ENCODE measurements at places on chromosomes 3 and 15. TPM values are rescaled to one million over a fixed set of nuclear protein-coding genes. Genes with fewer than 3 reads are reported as not detected.

DNA sequence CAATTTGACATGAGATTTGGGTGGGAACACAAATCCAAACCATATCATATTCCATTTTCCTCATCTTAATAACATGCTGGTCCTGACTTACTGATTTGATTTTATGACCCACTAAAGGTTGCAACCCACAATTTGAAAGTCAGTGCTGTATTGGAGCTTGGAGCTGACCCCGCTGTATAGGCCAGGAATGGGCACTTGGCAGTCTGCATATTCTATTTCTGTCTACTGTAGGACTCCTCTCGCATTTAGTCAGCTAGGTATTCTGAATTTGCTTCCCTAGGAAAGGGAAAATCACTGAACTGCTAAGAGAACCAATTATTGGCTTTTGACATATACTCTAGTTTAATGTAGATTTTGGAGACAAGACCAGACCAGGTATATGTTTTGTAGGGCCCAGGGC is 157.0 kb downstream of the MFSD1 start:
- no peak for DNase-seq

Gene RAD51
- 0.77 TPM for total RNA-seq

- DNase-seq = no peak
These were observed 71.1 kb upstream of the PDZRN3 start for GRCh38 chr3:73695841-73696240.

DNA sequence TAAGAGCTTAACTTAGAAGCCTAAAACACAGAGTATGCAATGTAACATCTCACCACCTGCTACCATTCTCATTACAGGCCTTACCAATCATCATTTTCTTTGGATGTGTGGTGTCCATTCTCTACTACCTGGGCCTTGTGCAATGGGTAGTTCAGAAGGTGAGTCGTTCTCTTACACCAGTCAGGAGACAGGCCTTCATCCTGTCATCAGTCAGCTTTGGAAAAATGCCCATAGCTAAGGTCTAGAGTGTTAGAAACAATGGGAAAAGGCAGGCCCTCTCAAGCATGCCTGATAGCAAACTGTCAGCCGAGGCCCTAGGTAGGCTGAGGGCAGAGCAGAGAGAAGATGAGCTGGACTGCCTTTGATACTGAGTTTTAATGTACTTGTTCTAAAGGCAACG is 13.5 kb downstream of the SLC28A2 start:
- DNase-seq = no peak

Gene TMC3
- not detected for total RNA-seq

- DNase-seq = no peak
These were observed 404.3 kb downstream of the AGBL1 start for GRCh38 chr15:86483936-86484335.

GRCh38 chr3:107294117-107294516 is 83.1 kb upstream of the CCDC54 start:
- DNase-seq = no peak

DNA sequence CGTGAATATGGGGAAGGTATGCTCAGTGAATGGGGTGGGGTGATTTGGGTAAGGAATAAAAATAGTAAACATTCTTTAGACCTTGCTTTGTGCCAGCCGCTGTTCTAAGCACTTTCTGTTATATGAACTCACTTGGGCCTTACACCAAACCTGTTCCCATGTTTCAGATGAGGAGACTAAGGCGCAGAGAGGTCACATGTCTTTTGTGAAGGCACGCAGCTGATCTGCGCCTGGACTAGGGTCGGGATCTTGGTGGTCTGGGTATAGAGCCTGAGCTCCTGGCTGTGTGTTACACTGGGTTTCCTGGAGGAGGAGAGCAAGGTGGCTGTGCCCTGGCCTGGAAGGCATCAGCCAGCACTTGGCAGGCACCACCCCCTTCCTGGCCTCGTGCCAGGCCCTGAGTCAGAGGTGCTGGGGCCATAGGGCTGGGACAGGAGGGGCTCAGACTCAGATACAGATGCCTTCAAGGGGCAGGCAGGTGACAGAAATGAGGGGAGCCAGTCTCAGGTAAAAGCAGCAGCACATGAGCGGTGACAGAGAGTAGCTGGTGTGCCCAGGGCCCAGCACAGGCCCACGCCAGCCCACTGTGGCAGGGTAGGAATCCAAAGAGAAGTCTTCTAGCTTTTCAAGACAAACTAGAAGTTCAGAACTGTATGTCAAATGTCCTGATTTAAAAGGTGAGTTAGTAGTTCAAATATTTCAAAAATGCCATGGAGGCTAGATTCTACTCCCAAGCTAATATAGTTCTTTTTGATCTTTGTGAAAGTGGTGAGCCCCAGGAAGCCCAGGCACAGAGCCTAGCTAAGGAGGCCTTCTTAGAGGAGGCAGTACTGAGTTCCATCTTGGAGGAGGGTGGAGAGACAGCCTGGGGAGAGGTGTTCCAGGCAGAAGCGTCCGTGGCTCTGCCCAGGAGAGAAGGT is 83.1 kb downstream of the DNAJB8 start:
- peak; percentile 39 for DNase-seq

GRCh38 chr3:136653628-136654027 is 98.5 kb downstream of the STAG1 start:
- DNase-seq = no peak

Gene OR5K2
- not detected for total RNA-seq

DNA sequence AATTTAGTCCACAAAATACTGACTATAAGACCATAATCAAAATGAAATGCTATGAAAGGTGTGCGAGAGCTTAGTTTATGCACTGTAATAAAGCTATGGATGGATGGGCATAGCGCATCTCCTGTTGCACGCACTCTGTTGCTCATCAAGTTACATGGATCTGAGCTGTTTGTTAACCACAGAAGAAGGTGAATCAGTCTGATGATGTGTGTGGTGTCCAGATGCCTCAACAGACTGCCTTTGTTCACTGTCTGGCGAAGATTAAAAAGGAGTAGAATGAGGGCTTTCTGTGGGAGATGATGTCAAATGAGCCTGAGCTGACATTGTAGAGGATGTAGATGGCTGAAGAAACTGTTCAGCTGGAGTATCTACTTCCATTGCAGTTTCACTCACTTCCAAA is 36.1 kb downstream of the NSMCE3 start:
- DNase-seq = no peak

- no peak for DNase-seq
These were observed 473.4 kb downstream of the AGBL1 start for GRCh38 chr15:86553108-86553507.

GRCh38 chr3:97291901-97292300 is 472.7 kb upstream of the ARL6 start:
- DNase-seq = no peak

DNA sequence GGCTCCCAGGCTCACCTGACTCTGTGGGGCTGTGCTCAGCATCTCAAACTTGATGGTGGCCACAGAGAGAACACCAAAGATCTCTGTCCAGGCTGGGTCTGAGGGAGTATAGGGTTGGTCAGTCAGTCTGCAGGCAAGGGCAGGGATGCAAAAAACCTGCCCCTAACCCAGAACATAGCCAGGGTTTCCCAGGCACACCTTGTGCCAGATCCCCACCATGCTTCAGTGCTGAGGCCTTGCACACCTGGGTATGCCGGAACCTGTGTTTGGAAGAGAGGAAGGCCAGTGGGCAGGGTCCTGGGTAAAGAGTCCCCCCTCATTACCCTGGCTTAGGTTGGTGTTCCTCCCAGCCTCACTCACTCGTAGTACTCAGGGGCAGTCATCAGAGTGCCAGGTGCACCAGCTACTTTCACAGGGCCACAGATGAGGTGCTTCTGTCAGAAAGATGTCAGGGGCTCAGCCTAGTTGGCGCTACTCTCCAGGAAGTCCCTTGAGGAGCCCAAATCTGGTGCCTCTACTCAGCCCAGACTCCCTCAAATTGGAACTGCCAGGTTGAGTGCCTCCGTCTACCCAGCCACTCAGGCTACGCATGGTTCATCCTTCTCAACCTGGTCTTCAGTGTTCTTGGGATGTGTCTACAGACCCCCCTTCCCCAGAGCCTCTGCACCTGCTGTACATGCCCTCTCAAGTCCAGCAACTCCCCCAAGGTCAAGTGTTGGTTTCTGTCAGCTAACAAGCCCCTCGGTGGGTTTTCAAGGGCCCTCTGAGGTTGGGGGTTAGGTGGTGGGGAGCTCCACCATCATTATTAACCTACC is 1.8 kb downstream of the DALRD3 start:
- DNase-seq = no peak

GRCh38 chr3:105274958-105275357 is 91.8 kb upstream of the ALCAM start:
- peak; percentile 4 for DNase-seq

GRCh38 chr3:30750967-30751366 is 143.5 kb downstream of the GADL1 start:
- DNase-seq = no peak

GRCh38 chr3:30708472-30708871 is 102.1 kb downstream of the TGFBR2 start:
- no peak for DNase-seq

GRCh38 chr3:57973715-57974477 is 34.3 kb upstream of the FLNB start:
- no peak for DNase-seq

DNA sequence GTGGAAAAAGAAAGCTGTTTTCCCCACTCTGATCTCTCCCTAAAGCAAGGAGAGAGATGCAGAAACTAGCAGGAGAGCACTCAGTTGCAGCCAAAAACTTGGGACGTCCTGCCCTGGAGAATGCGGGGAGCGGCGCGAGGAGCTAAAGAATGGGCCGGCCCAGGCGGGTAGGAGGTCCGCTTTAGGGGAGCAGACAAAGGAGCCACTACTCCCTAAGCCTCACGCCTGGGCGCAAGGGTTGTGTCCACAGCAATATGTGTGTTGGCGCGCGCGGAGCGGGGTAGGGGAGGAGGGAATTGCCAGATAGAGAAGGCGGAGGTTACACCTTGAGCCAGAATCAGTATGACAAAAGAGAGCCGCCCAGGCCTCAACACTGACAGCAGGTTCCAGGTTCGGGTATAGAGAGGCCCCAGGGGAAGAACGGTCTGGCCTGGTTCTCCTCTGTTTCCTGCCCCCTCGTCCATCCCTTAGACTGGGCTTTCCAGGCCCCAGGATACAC is 2.9 kb downstream of the WNT5A start:
- peak; percentile 19 for DNase-seq

DNA sequence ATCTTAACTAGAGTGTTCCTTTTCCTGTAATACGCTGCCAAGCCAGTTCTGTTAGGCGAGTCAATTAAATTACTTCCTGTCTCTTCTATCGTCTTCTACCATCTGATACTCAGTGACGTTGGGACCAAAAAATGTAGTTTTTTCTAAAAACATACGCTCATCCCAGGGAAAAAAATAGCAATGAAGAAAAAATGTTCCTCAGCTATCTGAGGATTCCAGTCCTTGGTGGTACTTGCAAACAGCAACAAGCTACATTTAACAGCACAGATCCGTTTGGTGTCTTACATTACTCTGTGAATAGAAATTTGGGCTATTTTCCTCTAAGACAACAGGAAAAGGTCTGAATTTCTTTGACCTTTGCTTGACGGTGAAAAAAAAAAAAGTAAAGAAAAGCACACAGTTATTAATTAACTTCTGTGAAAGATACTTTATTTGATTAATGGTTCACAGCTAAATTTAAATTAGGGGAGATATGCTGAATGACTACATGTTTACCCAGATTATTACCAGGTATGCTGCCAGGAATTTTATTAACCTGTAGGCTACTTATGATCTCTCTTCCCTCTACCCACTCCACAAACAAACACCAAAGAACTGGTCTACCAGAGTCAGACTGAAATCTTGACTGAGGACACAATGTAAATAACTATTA is 254.4 kb upstream of the ZPLD1 start:
- DNase-seq = peak; percentile 82

- DNase-seq = no peak
These were observed 183.8 kb downstream of the THRB start for GRCh38 chr3:24310887-24311286.

GRCh38 chr3:48247401-48247811 is 6.5 kb downstream of the ZNF589 start:
- peak; percentile 40 for DNase-seq

GRCh38 chr3:30752970-30753369 is 141.5 kb downstream of the GADL1 start:
- DNase-seq = peak; percentile 77

Gene LCTL
- total RNA-seq = 0.26 TPM

Gene CHRM5
- not detected for total RNA-seq

DNA sequence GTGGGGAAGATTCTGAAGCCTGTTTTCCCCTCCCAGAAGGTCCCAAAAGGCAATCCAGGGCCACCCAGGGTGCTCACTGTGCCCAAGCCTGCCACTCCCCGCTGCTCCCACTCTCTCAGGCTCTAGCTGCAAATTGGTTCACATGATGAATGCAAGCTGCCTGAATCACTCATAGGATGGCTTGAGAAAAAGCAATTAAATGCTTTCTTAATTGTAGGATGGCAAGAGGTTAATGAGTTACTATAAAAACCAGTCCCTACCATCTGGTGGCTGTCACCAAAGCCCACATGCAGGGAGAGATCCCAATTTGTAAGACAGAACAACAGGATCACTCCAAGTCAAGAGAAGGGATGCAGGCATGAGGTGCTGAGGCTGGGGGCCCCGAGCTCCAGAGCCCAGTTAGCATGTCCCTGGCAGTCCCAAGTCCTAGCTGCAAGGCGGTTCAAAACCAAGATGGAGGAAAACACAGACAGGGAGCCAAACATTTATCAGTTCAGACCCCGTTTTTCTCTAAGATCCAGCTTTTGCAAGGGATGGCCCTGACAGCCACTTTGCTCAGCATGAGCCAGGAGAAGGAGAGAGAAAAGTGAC is 207.1 kb downstream of the UACA start:
- DNase-seq = no peak

DNA sequence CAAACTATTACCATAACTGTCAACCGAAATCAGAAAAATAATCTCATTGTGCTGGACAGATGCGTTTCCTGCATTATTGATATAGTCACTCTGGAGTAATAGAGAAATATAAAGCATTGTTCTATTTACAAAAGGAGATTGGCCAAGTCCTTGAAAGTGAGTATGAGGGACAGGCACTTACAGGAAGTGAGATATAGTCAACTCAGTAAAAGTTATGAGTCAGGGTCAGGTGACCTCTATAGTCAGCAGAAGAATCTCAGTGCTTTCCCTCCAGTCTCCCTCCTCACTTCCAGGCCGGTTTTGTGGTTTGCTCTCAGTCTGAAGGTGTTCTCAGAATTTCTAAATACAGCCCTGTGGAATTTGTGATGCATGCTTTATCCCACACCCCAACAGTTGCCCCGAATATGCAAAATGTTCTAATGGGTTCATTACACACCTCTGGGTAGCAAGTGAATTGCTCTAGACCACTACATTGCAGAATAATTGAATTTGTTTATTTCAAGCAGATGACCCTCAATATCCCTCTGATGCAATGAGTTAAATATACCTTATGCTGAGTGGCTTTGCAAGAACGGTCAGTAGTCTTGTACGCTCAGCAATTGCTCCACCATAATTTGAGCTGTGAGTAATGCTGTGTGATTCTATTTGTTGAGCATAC is 787.7 kb downstream of the MCTP2 start:
- DNase-seq = peak; percentile 80

DNA sequence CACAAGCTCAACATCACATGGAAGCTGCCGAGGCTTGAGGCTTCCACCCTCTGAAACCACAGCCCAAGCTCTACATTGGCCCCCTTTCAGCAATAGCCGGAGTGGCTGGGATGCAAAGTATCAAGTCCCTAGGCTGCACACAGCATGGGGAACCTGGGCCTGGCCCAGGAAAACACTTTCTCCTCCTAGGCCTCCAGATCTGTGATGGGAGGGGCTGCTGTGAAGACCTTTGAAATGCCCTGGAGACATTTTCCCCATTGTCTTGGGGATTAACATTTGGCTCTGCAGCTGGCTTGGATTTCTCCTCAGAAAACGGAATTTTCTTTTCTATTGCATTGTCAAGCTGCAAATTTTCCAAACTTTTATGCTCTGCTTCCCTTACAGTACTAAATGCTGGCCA is 18.2 kb downstream of the HRG start:
- DNase-seq = no peak

- DNase-seq = no peak
These were observed 25.6 kb downstream of the MUC20 start for GRCh38 chr3:195746346-195746745.

Gene KCTD6
- 10.2 TPM for total RNA-seq

Measured in fibroblast of lung (primary cell).